Activated T-cell treated with anti-CD3 and anti-CD28 coated beads, Interleukin-2, amount 50 U/mL, for 48 hours (primary cell): ENCODE measurements at places on chromosomes 6 and 20.

DNA sequence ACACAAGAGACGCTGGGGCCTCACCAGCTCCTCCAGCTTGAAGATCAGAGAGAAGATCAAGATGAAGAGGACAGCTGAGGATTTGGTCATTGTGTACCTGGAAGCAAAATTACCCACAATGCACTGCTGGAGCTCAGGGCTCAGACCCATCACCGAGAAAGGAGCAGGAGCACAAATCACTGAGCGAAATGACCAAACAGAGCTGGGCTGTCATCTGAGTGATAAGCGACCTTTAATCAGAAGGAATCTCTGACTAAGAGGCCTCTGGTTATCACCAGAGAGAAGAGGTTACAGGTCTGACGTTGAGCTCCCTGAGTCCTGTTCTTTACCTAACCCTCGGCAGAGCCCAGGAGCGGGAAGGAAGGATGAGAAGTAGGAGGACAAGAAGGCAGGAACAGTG lies 47.5 kb upstream of the CDH22 start:
- no peak for DNase-seq

- no peak for DNase-seq
Observed at GRCh38 chr6:9316831-9317230, 881.5 kb upstream of the SLC35B3 start.

GRCh38 chr6:24788031-24788665 lies 10.6 kb downstream of the ARMH2 start:
- DNase-seq = no peak

GRCh38 chr6:54802775-54803634 lies 43.6 kb upstream of the FAM83B start:
- no peak for DNase-seq

GRCh38 chr20:42703744-42704143 lies 486.0 kb downstream of the PTPRT start:
- DNase-seq = no peak

- no peak for DNase-seq
Observed at GRCh38 chr6:45548657-45549515, 171.2 kb upstream of the SUPT3H start.

DNA sequence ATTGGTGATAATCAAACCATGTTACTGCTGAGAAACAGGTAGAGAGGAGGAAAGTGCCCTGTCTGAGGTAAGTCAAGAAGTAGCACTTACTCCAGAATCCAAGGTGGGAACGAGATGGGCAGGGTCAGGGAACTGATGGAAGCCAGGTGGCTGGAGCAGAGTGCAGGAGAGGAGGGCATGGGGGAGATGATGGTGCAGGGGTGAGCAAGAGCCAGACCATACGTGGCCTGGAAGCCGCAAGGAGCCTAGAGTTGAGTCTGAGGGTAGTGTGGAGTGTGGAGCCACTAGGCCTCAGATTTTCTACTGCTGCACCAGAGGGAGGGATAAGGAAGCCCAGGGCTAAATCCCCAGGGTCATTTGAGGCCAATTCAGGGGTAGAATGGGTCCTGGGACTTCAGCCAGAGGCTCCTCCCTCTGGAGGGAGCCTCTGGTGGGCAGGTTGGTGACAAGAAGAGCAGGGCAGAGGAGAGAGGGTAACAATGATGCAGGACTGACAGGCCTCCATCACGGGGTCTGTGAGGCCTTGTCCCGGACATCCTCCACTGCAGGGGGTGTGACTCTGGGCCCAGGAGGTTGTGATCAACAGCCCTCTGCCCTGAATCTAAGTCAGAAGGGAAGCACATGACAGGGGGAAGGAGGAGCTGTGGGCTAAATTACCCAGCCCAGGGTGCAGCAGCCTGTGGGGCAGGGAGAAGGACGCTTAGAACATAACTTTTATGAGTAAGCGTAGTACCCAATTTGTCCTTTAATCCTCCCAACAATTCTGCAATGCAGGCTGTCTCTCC lies 28.7 kb downstream of the COX4I2 start:
- no peak for DNase-seq

- no peak for DNase-seq
Observed at GRCh38 chr20:49727894-49728885, 14.5 kb upstream of the B4GALT5 start.

GRCh38 chr6:149271348-149272340 lies 45.9 kb upstream of the TAB2 start:
- DNase-seq = peak; percentile 83

DNA sequence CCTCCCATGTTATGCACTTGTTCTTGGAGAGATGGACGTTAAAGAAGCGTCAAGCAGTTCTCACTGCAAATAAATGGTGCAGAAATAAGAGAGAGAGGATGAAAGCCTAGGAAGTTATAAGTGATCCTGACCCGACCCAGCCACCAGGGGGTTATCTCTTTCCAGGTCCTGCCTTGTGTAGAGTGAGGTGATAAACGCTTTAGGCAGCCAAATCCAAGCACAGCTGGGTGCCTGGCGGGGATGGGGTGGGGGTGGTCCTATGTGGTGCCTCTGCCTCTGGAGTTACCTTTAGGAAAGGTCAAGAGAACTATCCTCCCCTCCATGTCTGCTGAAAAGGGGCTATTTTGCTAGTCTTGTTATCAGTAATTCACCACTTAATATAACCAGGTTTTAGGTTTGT lies 9.2 kb upstream of the TFAP2A start:
- no peak for DNase-seq

DNA sequence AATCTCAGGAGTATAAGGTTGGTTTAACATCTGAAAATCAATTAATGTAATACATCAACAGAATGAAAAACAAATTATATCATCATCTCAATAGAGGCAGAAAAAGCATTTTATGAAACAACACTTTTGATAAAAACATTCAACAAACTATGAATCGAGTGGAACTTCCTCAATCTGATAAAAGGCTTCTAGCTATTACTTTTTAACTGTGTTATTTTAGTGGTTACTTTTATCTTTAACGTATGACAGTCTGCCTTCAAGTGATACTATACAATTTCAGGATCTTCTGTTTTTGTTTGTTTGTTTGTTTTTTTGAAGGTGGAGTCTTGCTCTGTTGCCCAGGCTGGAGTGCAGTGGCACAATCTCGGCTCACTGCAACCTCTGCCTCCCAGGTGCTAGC lies 73.7 kb downstream of the ZFAND3 start:
- DNase-seq = no peak

GRCh38 chr6:28383235-28384142 lies 16.1 kb downstream of the ZSCAN12 start:
- DNase-seq = peak; percentile 62

DNA sequence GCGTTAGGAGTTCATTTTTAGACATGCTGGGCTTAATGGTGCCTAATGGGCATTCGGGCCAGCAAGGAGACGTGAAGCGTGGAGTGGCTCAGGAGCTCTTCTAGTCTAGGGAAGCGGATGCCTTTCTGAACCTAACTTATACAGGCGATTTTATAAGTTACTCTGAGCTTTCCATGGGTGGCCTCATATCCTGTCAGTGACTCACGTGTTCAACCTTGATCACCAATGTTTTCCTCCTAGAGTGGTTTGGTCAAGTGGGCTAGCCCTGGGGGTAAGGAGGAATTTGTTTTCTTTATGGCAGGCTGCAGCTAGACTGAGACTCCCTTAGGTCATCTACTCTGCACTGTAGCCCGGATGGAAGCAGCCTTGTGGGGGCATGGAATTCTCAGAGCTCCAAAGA lies 52.1 kb downstream of the PLAGL1 start:
- DNase-seq = no peak

DNA sequence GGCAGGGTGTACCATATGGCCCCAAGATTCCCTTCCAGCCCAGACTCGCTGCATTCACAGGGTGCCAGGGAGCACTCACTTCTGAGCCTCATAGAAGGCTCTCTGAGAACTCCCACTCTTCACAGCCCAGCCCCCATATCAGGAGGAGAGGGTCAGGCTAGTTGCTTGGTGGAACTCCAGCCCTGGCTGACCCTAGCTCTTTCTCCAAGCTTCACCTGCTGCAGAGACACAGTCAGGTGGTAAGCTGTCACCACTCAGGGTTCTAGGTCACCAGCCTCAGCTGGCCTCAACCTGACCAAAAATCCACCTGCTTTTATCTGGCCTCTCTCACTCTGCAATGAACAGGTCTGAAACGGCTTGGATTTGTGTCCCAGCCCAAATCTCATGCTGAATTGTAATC lies 162.7 kb upstream of the MLN start:
- no peak for DNase-seq

- DNase-seq = no peak
Observed at GRCh38 chr6:127917766-127918165, 16.9 kb upstream of the THEMIS start.

DNA sequence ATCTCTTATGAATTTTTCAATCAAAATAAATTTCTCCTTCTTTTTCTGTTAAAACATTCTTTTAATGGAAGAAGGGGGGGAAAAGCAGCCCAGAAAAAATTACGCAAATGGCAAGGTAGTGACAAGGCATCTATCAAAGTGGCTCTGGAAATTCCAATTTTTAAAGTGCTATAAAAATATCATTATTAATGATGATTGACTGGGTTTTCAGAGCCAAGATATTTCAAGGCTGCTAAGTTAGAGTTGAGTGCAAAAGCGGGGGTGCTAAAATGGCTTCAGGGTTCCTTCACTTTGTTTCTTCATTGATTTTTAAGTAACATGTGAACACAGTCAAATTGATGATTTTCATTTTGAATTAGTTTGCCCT lies 171.6 kb upstream of the CITED2 start:
- no peak for DNase-seq

- peak; percentile 88 for DNase-seq
Observed at GRCh38 chr6:32969685-32970412, 1.5 kb downstream of the BRD2 start.

DNA sequence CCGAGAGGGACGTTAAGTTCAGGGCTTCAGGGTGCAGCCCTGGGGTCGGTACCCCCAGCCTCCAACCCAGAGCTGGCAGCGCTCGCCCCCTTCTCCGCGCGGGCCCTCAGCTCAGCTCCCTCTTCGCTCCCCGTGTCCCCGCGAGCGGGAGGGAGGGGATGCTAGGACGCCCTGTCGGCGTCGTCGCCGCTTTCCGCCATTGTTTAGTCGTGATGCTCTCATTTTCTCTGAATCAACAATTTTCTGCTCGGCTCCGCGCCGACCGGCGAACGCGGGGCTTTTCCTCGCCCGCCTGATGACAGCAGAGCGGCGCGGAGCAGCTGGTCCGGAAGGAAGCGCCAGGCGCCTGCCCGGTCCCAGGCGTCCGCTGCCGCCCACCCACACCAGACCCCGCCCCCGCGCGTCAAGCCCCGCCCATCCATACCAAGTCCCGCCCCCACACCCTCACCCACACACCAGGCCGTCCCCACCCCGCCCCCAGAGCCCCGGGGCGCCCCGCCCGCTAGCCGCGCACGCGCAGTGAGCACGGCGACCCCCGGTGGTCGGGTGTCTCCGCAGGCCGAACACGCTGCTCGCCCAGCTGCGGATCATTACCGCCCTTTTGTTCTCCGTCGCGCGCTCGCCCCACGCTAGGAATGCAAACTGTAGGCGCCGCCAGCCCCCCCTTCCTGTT lies 50.1 kb upstream of the SLC32A1 start:
- DNase-seq = peak; percentile 73

DNA sequence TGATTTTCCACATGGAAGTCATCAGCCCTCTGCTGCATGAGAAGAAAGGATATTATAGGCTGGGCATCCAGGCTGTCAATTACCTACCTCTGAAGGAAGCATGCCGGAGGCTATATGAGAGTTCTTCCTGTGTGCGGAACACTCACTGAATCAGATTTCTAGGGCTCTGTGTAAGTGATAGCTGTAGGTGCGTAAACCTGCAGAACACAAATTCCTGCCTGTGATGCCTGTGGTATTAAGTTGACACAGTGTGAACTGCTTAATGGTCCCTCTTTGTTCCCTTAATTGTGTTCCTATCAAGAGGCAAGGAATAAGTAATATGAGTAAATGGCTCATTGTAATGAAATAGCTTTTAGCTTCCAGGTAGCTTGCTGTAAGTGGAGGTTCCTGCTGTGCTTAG lies 103.3 kb downstream of the ANKS1A start:
- DNase-seq = no peak

DNA sequence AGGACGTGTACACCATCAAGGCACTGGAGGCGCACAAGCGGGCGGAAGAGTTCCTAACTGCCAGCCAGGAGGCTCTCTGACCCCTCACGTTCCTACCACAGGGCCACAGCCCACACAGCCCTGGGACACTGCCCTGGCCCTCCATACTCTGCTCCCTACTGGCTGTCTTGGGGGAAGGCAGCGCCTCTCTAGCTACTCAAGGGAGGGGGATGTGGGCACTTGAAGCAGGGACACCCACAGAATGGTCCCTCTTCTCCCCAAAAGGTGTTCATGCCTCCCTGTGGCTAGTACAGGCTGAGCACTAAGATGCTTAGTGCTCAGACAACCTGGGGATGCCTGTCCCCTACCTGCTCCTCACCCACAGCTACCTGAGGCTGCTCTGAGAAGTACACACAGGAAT lies 2.5 kb downstream of the MEA1 start:
- no peak for DNase-seq

GRCh38 chr20:57598060-57598459 lies 22.2 kb downstream of the ZBP1 start:
- DNase-seq = no peak

- DNase-seq = no peak
Observed at GRCh38 chr6:136508725-136509392, 41.4 kb downstream of the MAP7 start.

- DNase-seq = peak; percentile 60
Observed at GRCh38 chr6:35139924-35140638, 1.1 kb downstream of the TCP11 start.

GRCh38 chr20:440636-441035 lies 21.7 kb downstream of the TBC1D20 start:
- no peak for DNase-seq

- peak; percentile 54 for DNase-seq
Observed at GRCh38 chr6:40328386-40328985, 258.7 kb downstream of the LRFN2 start.

- DNase-seq = peak; percentile 52
Observed at GRCh38 chr6:169556758-169557548, 144.9 kb downstream of the WDR27 start.

- DNase-seq = peak; percentile 88
Observed at GRCh38 chr6:45377043-45377553, 636 bp downstream of the SUPT3H start.

DNA sequence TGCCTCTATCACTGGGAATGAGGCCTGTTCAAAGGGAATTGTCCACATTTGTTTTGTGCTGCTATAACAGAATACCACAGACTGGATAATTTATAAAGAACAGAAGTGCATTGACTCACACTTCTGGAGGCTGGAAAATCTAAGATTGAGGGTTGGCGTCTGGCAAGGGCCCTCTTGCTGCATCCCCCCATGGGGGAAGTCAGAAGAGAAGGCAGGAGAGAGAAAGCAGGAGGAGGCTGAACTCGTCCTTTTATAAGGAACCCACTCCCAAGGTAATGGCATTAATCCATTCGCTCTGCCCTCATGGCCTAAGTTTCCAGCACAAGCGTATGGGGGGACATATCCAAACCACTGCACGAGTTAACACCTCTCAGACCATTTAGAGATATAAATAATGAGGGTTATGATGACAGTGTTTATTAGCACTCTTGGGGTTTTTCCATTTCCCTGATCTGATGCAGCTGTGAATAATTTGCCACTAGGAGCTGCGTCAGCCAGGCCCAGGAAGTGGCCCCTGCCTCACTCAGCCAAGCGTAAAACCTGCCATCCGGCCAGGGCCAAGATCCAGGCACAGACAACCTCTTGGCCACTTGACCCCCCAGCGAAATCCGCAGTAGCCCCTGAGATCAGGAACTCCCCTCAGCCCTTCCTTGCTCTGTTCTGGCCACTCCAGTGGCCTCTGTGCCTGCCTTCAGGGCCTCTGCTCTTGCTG lies 14.2 kb upstream of the SLCO4A1 start:
- DNase-seq = no peak

GRCh38 chr6:98648211-98648914 lies 186.0 kb upstream of the POU3F2 start:
- no peak for DNase-seq

- no peak for DNase-seq
Observed at GRCh38 chr6:157488058-157488457, 107.1 kb downstream of the ZDHHC14 start.
